ENCODE measurements at places on chromosomes 13 and 19.

GRCh38 chr13:113581871-113582270 is 2.7 kb upstream of the TFDP1 start:
- no peak for DNase-seq

- no peak for DNase-seq
These were observed 741 bp upstream of the CADM4 start for GRCh38 chr19:43640424-43640757.

GRCh38 chr13:31196992-31197391 is 2.8 kb upstream of the B3GLCT start:
- no peak for DNase-seq

- no peak for DNase-seq
These were observed 553 bp downstream of the NAPA start for GRCh38 chr19:47514151-47514868.

DNA sequence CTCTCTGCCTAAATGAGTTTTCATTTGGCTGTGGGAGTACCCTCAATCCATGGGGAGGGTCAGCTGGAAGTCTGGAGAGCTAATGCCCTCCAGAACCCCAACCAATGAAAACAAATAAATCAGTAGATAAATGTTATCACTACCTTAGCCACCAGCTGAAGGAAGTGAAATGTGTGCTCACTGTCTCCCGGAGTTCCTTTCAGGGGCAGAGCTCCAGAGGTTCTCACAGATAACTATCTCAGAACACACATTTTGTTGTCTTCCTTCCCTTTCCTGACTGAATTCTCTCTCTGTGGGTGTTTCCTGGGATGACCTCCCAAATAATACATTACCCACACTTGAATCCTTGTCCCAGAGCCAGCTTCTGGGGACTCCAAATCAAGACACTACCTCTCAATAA is 779.6 kb downstream of the DIAPH3 start:
- DNase-seq, result no peak

GRCh38 chr19:40862333-40862732 is 12.1 kb upstream of the CYP2A6 start:
- no peak for DNase-seq

DNA sequence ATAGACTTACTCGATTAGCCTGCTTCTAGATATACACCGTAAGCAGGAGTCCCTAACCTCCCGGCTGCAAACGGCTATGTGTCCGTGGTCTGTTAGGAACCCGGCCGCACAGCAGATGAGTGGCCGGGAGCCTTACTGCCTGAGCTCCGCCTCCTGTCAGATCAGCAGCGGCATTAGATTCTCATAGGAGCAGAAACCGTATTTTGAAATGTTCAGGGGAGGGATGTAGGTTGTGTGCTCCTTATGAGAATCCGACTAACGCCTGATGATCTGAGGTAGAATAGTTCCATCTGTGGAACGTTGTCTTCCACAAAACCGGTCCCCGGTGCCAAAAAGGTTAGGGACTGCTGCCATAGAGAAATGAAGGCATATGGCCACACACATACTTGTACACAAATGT is 1491.9 kb downstream of the SLITRK5 start:
- DNase-seq, result no peak

DNA sequence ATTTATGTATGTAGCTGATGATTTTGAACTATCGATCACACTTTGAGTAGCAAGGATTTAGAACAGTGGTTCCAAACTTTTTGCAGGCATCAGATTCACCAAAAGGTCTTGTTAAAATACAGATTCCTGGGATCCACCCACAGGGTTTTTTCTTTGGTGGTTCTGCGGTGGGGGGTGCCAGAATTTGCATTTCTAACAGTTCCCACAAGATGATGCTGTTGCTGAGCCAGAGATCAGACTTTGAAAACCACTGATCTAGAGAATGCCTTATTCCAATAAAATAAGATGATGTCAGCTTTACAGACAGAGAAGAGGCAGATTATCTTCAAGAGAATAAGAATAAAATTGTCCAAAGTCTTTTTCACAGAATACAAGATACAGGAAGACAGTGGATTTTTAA is 80.9 kb upstream of the SHISA2 start:
- DNase-seq, result no peak

GRCh38 chr13:39448834-39449233 is 154.2 kb downstream of the LHFPL6 start:
- no peak for DNase-seq

- no peak for DNase-seq
These were observed 8.2 kb downstream of the GPC5 start for GRCh38 chr13:91406619-91407018.

DNA sequence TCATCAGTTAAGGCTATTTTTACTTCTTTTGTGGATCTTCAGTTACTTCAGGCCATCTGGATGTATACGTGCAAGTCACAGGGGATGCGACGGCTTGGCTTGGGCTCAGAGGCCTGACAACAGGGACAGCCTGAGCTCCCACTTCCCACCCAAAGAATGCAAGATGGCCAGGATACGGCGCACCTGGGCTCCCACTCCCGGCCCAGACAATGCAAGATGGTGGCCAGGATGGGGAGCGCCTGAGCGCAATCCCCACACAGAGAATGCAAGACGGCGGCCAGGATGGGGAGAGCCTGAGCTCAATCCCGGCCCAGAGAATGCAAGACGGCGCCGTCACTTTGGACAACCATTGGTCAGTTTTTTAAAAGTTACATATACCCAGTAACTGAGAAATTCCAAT is 25.3 kb upstream of the MIER2 start:
- no peak for DNase-seq

DNA sequence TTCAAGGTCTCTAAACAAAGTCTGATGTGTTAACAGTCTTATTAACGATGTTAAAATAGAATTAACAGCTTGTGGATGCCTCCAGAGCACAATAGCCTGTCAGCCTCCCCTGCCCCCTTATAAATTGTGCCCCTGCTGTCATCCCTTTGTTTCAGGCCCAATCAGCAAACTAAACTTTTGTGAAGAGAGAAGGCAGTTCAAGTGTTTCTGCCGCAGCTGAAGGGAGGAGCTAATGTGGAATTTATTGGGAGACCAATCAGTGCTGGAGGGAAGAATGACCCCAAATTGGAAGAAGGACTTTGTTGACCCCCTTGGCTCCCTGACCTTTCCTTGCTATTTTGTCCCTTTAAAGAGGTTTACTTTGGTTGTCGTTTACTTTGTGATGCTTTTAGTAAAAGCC is 160.5 kb downstream of the TM9SF2 start:
- DNase-seq, result no peak

- DNase-seq, result no peak
These were observed 13.5 kb downstream of the ERVV-2 start for GRCh38 chr19:53057904-53058580.

GRCh38 chr13:84237143-84237542 is 354.9 kb upstream of the SLITRK1 start:
- DNase-seq, result no peak

DNA sequence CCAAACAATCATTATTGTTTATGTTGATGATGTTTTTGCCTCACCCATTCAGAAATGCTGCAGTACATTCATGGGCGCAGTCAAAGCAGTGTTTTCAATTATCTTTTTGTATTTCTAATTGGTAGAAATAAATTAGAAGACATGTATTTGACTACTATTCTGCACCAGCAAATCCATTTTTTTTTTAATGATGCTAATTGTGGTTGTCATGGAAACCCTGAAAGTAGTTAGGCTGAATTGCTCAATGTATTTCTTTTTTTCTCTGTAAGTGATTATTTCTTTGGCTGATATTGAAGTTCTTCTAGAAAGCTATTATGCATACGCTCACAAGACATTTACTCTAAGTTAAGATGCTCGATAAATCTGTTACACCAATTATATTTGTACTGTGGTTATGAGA is 101.2 kb downstream of the RFC3 start:
- DNase-seq, result no peak

DNA sequence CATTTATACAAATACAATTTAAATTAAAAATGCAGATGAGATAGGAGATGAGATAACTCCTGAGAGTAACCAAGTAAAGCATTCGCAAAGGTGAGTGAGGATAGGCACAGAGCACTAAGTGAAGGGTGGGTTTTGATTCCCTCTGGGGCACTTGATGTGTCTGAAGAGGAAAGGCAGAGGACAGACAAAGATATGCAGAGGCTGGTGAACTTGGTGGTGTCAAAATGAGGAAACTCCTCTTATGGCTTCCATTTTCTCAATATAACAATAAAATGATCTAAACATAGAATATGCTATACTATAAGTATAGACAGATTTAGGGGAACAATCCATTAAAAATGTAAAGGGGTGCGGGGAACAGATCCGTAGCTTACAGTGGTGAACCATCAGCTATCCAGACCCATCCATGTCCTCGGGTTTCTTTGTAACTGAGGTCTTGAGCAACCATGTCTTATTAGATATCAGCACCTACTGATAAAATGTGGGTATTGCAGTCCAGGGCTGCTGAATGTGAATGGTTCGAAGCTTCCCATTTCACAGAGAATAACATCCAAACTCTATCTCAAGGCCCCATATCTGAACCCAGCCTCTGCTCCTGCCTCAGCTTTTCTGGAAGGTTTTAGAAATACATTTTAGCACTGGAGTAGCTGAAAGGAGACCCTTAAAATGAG is 73.9 kb upstream of the SLC10A2 start:
- DNase-seq, result no peak

DNA sequence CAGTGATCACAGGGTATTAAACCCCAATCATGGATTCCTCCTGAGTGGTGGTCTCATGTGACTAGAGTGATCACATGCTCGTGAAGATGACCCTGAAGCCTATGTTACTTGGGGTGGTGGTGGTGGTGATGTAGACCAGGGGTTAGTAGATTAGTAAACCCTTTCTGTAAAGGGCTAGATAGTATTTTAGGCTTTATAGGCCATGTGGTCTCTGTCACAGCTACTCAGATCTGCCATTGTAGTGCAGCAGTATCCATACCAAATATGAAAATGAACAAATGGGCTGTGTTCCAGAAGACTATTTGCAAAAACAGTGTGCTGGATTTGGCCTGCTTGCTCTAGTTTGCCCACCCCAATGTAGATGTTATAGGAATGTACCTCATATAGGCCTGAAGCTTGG is 9.4 kb downstream of the NDFIP2 start:
- no peak for DNase-seq

DNA sequence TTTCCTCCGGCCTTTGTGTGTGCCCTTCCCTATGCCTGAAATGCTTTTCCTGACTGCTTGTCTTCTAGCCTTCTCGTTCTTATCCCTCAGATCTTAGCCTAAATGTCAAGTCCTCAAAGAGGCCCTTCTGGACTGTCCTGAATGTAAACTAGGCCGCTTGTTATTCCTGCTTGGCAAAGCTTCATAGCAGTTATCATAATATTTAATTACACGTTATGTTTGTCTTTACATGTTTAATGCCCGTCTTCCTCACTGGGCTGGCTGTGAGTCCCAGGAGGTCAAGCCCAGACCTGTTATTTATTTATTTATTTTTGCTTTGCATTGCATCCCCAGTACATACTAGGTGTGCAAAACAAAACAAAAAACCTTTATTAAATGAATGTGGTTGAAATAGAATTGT is 62.7 kb downstream of the SIPA1L3 start:
- DNase-seq, result no peak

GRCh38 chr19:8487137-8487851 is 15.1 kb downstream of the PRAM1 start:
- no peak for DNase-seq

GRCh38 chr19:7953060-7953459 is 9.6 kb upstream of the TIMM44 start:
- no peak for DNase-seq

GRCh38 chr13:56888455-56888854 is 252.3 kb upstream of the PRR20A start:
- no peak for DNase-seq

DNA sequence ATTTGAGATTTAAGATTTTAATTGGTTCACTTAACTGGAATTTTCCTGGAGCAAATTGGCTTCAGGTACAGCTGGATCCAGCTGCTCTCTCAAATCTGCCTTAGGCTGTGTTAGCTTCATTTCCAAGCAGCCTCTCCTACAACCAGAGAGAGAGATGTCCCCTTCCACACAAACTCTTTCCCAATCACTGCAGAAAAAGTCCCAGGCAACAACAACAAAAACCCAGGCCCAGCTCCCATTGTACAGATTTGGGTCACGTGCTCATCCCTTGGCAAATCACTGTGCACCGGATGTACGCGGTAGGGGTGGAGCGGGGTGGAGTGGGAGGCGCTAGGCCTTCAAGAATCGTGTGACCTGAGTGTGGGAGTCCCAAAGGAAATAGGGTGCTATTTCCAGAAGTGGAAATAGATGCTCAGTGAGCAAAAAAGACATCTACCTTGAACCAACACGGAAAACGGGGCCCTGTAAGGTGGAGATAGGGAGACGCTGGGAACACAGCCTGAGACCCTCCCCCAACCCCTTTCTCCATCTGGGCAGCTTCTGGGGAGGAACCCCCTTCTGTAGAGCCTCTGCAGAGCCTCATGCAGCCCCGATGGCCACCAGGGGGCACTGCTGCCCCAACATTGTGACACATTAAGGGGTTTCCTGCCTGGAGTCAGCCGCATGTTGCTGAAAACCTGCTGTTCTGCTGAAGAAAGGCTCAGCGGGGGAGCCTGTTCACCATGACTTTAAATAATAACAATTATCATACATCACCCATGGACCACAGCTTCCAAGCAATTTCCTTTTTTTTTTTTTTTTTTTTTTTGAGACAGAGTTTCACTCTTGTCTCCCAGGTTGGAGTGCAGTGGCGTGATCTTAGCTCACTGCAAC is 25.4 kb downstream of the HPN start:
- DNase-seq, result peak; percentile 40

DNA sequence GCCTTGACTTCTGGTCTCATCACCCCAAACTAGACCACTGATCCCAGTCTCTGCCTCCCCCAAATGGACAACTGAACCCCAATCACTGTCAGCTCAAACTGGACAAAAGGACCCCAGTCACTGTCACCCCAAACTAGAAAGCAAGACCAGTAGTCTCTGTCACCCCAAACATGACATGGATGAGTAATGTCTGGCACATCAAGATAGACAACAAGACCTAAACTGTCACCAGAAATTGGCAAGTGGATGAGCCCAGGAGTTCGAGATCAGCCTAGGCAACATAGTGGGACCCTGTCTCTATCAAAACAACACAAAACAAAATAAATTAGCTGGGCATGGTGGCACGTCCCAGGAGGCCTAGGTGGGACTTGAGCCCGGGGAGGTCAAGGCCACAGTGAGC is 12.0 kb downstream of the RABAC1 start:
- no peak for DNase-seq

DNA sequence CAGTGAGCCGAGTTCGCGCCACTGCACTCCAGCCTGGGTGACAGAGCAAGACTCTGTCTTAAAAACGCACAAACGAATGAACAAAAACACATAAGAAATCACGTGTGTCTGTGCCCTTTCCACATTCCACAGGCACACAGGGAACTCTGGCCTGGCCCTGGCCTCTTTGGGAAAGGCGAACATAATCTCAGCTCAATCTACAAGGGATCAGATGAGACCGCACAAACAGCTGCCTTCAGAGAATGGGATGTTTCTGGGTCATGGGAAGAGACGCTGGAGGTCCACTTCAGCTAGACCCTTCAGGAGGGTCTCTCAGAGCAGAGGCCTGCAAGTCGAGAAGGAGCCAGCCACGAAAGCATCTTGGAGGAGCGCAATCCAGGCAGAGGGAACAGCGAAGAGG is 6.3 kb upstream of the CRTC1 start:
- no peak for DNase-seq

DNA sequence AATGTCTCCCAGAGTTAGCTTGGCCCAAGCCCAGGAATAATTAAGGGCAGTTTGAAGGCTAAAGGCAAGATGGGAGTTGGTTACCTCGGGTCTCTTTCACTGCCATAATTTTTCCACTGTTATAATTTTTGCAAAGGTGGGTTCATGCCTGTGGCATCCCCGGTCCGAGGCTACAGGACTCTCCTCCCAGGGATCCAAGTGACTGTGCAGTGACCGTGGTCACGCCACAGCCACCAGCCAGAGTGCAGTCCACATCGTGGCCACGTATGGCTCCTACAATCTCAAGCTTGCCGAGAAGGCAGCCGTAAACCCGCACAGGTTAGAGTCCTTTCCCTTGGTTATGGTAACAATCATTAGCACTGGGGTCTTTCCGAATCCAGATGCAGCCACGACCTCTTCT is 36.8 kb downstream of the C13orf46 start:
- no peak for DNase-seq
